Testis (tissue), 5 donors: ENCODE measurements at places on chromosomes 6 and 20.

DNA sequence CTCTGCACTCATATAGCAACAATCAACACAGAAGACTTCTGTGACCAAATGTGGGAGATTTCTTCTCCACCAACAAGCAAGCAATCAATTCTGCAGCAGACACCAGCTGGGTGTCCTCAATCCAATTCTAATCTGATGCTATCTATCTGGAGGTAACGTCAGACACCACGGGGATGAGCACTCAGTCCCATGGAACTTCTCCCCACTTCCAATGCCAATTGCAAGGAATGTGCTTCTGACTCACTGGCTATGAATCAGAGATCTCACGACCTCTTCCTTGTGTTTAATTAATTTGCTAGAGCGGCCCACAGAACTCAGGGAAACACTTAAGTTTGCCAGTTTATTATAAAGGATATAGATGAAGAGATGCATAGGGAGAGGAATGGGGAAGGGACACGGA, 103.5 kb upstream of the SIRPG start:
- no peak for DNase-seq

DNA sequence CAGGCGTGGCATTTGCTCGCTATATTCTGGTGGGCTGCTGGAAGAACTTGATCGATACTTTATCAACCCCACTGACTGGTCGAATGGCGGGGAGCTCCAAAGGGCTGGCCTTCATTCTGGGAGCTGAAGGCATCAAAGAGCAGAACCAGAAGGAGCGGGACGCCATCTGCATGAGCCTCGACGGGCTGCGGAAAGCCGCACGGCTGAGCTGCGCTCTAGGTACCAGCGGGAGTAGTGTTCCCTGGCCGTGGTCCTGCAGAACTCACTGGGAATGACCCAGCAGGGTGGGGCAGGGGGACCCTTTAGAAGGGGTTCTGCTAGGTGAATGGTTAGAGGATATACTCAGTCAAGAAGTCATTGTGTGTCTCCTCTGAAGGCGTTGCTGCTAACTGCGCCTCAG, 68.4 kb upstream of the PBOV1 start:
- DNase-seq, result no peak

DNA sequence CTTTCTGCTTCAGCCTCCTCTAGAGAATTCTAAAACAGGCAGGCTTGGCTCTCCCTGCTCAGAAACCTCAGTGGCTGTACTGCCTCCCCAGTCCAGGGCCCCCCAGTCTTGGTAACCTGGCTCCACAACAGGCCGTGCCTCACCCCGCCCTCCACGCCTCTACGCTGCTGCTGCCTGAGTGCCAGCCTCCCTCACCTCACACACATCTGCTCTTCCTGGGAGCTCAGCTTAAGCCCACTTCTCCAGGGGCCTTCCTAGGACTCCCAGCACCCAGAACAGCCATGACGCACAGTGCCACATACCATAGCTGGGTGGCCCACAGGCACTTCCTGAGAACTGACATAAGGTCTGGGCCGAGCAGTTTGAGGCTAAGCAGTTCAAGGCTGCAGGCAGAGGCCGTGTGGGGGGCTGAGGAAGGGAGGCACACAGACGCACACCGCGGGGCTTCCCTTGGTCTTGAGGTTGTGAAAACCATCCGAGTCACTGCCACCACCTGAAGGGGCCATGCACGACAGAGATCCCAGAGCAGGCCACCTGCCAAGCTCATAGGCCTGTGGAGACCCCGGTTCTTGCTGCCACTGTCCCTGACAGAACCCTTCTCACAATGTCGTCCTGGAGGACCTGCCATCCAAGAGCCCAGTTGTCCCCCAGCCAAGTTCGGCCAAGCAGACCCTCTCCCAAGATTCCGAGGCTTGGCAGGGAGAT, 42.6 kb downstream of the DSTN start:
- DNase-seq, result no peak

DNA sequence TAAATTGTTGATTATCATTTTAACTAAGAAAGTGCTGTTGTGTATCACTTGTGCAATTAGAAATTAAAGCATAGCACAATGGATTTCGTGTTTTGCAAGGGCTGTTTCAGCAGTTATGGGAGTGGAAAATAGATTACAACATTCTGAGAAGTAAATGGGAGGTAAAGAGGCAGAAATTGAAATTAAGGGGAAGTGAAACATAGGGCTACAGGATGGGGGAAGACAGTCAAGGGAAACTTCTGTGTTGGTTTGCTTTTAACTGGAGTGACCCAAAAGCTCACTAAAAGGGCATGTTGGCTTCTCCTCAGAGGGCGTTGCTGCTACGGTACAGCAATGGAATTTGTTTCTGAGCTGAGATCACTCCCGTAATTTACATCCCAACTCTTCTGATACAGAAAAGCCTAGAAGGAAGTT, 147.5 kb downstream of the BCAS1 start:
- DNase-seq, result no peak

GRCh38 chr6:166162599-166163342, 4.9 kb downstream of the TBXT start:
- no peak for DNase-seq
